ENCODE measurements at places on chromosomes 2 and 18. TPM values are rescaled to one million over a fixed set of nuclear protein-coding genes. Genes with fewer than 3 reads are reported as not detected.

SMAD2 gene
- 51.3 TPM for total RNA-seq

GMPPA gene
- 62.8 TPM for total RNA-seq

HTR2B gene
- total RNA-seq, result not detected

GALNT5 gene
- total RNA-seq, result 7.6 TPM

FTCDNL1 gene
- not detected for total RNA-seq

TNFAIP6 gene
- total RNA-seq, result 32.4 TPM

REG1B gene
- total RNA-seq, result not detected

HRH4 gene
- not detected for total RNA-seq

NEU4 gene
- total RNA-seq, result not detected

CGREF1 gene
- 4.6 TPM for total RNA-seq
